Skin of body (tissue), 3 donors: ENCODE measurements at places on chromosomes 2 and 18. TPM values are rescaled to one million over a fixed set of nuclear protein-coding genes. Genes with fewer than 3 reads are reported as not detected.
A peak's percentile ranks its signal among the peaks of the same experiment; 100 is the strongest.

GULP1 gene
- 56.8 TPM for total RNA-seq

SETBP1 gene
- total RNA-seq: 24.1 TPM

PXDN gene
- 109 TPM for total RNA-seq

ELP2 gene
- total RNA-seq: 179 TPM

HJURP gene
- 6.6 TPM for total RNA-seq

- DNase-seq: peak; percentile 96
These were observed 147.6 kb downstream of the CDC42EP3 start for GRCh38 chr2:37523814-37524362.

DNA sequence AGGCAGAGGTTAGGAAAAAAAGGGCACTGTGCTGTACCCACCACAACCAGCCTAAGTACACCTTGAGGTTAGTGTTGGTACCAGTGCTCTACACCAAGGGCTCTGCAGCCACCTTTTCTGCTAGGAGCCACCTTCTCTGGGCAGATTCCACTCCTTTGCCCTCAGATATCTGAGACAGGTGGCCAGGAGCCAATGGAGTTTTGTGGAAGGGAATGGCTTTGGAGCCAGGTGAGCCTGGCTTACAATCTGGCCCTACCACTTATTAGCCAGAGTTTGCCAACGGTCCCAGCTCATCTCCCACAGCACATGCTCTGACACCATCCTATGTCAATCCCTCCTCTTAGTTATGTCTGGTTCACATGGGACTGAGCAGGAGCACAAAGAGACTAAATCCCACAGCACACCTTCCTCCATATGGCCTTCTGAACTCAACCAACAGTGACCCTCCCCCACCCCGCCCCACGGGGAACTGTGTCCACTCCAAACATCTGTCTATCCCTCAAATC, 77.5 kb downstream of the CLHC1 start:
- DNase-seq: no peak

DNA sequence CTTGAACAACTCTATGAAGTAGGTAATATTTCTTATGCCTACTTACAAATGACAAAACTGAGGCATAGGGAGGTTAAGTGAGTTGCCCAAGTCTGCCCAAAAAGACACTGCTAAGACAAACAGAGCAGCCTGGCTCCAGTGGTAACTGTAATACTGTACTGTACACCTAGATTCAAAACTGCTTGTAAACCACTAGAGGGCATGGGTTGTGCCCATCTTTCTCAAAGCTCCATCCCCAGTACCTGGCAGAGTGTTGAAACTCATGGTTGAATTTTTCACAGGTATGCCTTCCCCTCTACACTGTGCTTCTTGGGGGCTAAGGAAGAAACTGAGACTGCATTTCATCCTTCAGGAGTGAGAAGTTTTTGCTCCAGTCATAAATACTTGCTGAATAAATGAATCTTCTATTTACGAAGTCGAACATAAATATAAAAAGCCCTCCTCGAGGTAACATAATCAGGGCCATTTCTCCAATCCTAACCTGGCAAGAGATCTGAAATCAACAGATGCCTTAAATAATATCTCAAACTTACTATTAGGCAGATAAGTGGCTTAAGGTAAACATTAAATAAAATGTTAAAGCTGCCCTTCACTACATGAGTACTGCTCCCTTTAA, 2.0 kb downstream of the PPP4R1 start:
- peak; percentile 23 for DNase-seq

GRCh38 chr2:151379169-151379568, 21.8 kb downstream of the TNFAIP6 start:
- DNase-seq: no peak

- DNase-seq: no peak
These were observed 137.3 kb downstream of the CCDC148 start for GRCh38 chr2:158319269-158319668.

DNA sequence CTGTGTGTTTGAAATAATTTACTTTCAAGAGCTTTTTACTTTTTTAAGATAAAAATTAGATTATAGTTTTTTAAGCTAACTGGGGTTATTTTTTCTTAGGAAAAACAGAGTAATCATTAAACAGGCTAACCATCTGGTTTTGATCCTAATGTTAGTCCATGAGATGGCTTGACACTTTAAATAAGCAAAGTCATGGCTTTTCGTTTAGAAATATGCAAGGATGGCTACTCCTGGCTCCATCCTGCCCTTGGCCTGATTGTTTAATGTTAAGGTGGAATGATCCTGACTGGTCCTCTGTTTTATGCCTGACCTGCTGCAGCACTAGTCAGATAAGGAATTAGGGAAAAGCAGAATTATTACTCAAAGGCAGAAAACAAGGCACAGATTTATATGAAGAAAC, 39.7 kb upstream of the PNPT1 start:
- DNase-seq: no peak

GRCh38 chr2:74304332-74305148, 38.7 kb downstream of the SLC4A5 start:
- DNase-seq: no peak

GRCh38 chr2:144703852-144704708, 184.2 kb upstream of the ZEB2 start:
- no peak for DNase-seq
